ENCODE measurements at places on chromosomes 11 and 22. TPM values are rescaled to one million over a fixed set of nuclear protein-coding genes. Genes with fewer than 3 reads are reported as not detected.

GRCh38 chr11:23097891-23098290 lies 237.6 kb upstream of the CCDC179 start:
- no peak for DNase-seq

DNA sequence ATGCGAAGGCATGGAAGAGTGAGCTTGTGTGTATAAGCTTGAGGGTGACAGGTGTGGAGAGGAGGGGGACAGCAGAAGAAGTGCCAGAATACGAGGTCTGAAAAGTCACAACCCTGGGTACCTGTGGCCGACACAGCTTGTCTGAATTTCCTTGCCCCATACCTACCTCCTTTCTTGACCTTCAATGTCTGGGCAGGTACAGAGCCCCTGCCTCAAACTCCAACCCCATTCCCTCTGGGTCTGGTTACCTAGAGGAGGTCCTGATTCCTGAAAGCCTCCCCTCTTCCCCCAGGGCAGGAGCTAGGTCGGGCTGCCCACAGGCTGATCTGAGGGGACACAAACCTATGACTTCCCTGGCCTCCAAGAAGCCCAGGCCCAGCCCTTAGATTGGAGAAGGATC lies 36.6 kb upstream of the FCHSD2 start:
- DNase-seq = no peak

GRCh38 chr11:121351083-121351630 lies 58.6 kb downstream of the SC5D start:
- no peak for DNase-seq

GRCh38 chr11:17013548-17014320 lies 480 bp downstream of the PLEKHA7 start:
- no peak for DNase-seq

DNA sequence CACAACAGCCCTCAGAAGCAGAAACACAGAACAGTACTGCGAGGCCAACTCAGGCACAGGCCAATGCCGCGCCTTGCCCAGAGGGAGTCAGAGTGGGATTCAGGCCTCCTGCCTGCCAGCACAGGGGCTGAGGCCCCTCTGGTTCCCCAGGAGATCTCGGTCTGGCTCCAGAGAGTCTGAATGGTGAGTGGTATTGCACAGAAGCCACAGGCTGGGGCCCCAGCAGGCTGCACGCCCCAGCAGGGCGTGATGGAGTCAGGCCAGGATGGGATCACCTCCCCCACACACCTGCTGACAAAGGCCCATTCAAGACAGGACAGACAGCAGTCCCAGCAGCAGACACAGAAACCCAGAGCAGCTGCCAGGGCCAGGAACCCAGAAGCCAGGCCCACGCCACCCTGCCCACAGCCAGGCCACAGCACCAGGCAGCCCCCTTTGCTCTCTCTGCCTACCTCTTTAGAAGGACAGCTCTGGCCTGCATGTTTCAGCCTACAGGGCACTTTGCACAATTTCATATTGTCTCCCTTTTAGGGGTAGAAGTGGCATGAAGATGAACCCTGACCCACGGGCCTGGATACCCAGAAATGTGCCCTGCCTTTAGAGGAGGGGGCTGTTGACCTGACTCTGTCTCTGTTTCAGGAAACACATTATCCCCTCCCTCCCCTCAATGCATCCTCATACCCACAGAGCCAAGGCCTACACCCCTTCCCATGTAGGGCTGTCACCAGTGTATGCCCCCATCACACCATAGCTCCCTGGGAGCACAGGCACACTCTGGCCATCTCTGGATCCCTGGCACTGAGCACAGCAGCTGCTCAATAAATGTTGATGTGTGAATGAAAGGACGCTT lies 6.1 kb downstream of the FXYD6 start:
- DNase-seq = no peak

DNA sequence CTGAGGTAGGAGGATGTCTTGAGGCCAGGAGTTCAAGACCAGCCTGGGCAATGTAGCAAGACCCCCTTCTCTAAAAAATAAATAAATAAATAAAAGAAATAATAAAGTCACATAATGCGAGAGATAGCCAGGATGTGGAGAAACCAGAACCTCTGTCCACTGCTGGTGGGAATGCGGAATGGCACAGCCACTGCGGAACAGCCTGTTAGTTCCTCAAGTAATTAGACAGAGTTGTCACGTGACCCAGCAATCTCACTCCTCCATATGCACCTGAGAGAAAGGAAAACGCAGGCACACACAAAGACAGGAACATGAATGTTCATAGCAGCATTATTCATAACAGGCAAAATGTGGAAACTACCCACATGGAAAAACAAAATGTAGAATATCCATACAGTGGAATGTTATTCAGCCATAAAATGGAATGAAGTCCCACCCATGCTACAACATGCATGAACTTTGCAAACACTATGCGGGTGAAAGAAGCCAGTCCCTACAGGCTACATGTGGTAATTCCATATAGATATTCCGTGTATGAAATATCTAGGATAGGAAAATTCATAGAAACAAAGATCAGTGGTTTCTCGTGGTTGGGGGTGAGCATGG lies 27.4 kb downstream of the LIF start:
- DNase-seq = no peak

GRCh38 chr11:34148504-34149165 lies 43.2 kb downstream of the NAT10 start:
- DNase-seq = no peak

Gene OR4C46
- total RNA-seq = not detected

Gene GSTT2B
- 1.2 TPM for total RNA-seq

Gene PTPMT1
- total RNA-seq = 76.8 TPM

DNA sequence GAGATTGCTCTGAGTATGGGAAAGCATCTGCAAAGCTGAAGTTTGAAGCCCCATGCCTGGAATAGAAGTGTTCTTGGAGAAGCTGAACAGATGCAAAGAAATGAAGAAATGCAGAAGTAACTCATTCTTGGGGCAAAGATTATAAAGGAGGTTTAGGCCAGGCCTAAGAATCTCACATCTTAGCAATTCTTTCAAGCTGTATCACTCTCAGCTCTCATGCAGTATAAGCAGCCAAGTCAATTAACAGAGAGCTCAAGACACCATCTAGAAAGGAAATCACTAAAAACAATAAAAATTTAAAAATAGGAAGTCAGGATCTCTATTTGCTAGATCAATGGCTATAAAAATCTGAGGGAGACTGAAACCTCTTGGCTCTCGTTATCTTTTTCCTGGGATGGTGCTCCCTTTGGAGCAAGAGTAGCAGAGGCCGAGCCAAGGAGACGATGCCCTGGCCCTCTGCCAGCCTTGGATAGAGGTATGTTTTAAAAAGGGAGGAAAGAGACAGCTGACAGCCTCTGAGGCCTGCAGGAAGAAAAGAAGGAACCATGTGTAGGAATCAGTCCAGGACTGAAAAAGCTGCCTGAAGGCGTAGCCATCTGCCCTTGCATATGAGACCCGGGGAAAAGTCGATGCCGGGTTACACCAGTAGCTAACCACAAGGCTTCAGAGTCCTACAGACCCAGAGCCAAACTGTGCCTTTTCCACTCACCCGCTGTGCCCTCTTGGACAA lies 229.8 kb downstream of the BLID start:
- DNase-seq = no peak

DNA sequence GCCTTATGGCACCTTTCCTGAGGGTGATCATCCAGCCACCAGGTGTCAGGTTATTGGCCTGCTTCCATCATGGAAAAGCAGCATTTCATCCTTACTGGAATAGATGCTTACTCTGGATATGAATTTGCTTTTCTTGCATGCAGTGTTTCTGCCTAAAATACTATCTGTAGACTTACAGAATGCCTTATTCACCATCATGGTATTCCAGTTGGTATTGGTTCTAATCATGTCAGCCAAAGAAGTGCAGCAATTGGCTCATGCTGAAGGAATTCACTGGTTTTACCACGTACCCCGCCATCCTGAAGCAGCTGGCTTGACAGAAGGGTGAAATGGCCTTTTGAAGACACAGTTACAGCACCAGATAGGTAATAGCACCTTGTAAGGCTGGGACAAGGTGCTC lies 194.2 kb downstream of the AASDHPPT start:
- no peak for DNase-seq

Gene SEC14L2
- 7.4 TPM for total RNA-seq

GRCh38 chr11:63507511-63507910 lies 1.6 kb downstream of the LGALS12 start:
- no peak for DNase-seq

Gene GDPD4
- total RNA-seq = not detected

- DNase-seq = no peak
Measured at GRCh38 chr11:126720539-126721235, 279.9 kb downstream of the KIRREL3 start.

- DNase-seq = no peak
Measured at GRCh38 chr22:38712486-38713207, 6.9 kb downstream of the GTPBP1 start.

GRCh38 chr22:24315367-24315966 lies 44.8 kb downstream of the SPECC1L start:
- DNase-seq = no peak

DNA sequence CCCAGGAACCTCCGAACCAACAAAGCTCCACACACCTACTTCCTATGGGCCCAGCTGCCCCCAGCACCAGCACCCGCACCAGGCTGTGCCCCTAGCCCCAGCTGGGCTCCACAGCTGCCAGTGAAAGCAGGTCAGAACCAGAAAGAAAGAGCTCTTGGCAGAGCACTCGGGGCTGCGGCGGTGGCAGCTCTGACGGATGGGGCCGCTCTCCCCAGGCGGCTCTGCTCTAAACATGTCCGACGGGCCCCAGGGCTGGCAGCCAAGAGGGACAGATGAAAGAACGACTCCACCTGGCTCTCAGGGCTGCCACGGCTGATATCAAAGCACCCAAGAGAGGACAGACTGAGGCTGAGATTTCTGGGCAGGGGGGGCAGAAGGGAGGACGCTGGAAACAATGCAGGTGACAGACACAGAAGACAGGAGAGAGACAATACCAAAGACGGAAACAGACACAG lies 25.7 kb downstream of the LRFN4 start:
- DNase-seq = no peak

Measured in SK-MEL-5 (cell line).